Left cardiac atrium (tissue), 4 donors: ENCODE measurements at places on chromosomes 11 and 22. TPM values are rescaled to one million over a fixed set of nuclear protein-coding genes. Genes with fewer than 3 reads are reported as not detected.
A peak's percentile ranks its signal among the peaks of the same experiment; 100 is the strongest.

- DNase-seq, result no peak
These were observed 376.7 kb upstream of the DDI1 start for GRCh38 chr11:103659743-103660142.

GRCh38 chr22:32861330-32861729, 59.8 kb downstream of the TIMP3 start:
- DNase-seq, result no peak

GRCh38 chr22:19870153-19871022, 15.7 kb upstream of the GNB1L start:
- peak; percentile 24 for DNase-seq

GRCh38 chr22:40819599-40820140, 524 bp upstream of the SLC25A17 start:
- no peak for DNase-seq

Gene MAPK11
- 15.4 TPM for total RNA-seq

Gene HEPACAM
- total RNA-seq, result 5.4 TPM

Gene HTATIP2
- 17.5 TPM for total RNA-seq
